ENCODE measurements at places on chromosomes 3 and 15. TPM values are rescaled to one million over a fixed set of nuclear protein-coding genes. Genes with fewer than 3 reads are reported as not detected.

GRCh38 chr3:71107926-71108325, 475.6 kb downstream of the FOXP1 start:
- no peak for DNase-seq

The FYTTD1 gene
- 52.5 TPM for total RNA-seq

The SYNPR gene
- not detected for total RNA-seq

DNA sequence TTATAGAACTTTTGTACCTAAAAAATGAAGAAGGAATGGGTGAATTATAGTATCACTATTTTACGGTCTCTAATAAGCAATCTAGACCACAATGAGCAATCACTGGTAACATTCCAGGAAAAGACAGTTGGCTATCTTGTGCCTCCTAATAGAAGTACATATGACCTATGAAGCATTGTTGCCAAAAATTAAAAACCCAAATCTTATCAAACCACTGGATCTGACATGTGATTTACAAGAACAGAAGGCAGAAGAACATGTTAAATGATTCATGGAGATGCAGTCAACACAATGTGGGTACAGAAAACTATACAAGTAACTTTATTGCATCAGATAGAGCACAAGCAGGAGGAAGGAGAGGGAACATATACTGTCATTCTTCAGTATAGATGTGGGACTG, 14.5 kb upstream of the HYKK start:
- no peak for DNase-seq

- peak; percentile 80 for DNase-seq
These were observed at the start of gene RYK for GRCh38 chr3:134250717-134251220. Gene RYK (minus strand): TSS chr3:134250859. CDS start chr3:134250654, 205 bp downstream.

- no peak for DNase-seq
These were observed 203.2 kb upstream of the ICE2 start for GRCh38 chr15:60682115-60682514.

DNA sequence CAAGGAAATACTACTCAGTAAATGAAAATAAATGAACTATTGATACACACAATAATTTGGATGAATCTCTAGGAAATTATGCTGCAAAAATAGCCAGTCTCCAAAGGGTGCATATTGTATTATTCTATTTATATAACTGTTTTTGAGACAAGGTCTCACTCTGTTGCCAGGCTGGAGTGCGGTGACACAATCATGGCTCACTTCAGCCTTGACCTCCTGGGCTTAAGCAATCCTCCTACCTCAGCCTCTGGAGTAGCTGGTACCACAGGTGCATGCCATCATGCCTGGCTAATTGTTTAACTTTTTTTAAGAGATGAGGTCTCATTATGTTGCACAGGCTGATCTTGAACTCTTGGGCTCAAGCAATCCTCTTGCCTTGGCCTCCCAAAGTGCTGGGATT, 12.5 kb downstream of the KLHDC8B start:
- DNase-seq = no peak

The CPA3 gene
- not detected for total RNA-seq
